ENCODE measurements at places on chromosomes 2 and 18.

DNA sequence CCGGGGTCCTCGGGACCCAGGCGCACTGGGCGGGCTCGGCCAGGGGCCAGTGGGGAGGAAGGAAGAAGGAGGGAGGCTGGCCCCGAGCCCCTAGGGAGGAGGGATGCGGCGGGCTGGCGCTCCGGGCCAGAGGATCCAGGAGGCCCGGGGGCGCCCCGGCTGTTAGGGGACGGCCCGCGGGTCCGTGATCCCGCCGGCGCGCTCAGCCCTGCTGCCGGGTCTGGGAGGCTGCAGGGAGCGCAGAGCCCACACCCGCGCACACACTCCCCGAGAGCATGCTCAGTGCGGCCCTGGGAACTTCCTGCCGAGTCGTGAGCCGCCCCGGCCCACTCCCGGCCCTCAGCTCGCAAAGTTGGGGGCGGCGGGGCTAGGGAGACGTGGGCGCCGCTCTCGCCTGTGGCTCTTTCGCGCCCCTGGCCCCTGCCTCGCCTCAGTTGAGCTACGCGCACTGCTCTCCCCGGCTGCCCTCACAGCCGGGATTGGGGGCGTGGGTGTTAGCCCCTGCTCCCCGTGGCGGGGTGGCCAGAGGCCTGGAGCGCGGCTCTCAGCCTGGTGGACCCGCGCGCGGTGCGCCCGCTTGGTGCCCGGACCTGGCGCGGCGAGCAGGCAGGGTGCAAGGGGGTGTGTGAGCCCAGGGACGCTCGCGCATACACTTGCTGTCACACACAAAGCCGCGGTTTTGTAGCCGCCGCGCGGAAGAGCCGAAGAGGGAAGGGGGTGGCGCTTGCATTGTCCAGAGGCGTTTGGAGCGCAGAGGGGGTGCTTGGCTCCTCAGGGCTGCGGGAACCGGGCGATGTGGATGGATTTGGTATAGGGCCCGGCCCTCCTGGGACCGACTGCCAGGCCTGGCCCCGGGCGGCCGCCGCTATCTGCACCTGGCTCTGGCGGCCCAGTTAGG, 132.9 kb upstream of the MGAT5 start:
- DNase-seq = peak; percentile 63

- DNase-seq = no peak
These were observed 58.4 kb downstream of the LRATD1 start for GRCh38 chr2:14690926-14691325.

DNA sequence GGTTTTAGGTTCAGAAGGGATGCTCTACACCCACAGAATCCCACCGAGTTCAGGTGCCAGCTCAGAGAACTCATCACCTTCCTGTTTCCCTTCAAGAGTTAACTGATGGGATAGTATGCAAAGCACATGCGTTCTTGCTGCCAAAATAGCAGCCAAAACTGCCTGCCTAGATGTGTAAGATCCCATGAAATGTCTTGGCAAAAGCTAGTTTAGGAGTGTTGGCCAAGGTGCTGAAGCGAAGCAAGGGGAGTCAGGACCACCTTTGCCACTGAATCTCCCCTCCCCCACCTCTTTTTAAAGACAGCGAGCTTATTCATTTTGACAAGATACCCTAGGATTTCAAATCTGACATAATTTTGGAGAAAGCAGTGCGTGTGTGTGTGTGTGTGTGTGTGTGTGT, 2.1 kb downstream of the DOCK10 start:
- DNase-seq = no peak

DNA sequence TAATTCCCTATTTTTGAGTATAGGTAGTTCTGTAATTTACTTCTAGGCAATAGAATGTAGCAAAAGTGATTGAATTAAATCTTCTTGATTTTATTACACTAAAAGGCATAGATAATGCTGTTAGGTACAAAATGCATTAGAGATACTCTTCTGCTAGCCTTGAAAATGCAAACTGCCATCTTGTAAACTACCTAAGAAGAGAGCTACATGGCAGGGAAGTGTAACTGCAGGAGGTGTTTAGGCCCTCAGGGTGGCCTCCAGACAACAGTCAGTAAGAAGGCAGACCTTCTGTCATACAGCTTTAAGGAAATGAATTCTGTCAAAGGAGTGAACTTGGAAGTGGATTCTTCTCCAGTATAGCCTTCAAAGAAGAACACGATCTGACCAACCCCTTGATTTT, 1396.8 kb upstream of the SLC39A10 start:
- DNase-seq = no peak

- DNase-seq = no peak
These were observed 10.8 kb downstream of the FOSL2 start for GRCh38 chr2:28403370-28403956.

- DNase-seq = no peak
These were observed 57.4 kb downstream of the CCBE1 start for GRCh38 chr18:59639821-59640220.

GRCh38 chr2:225004597-225004996, 37.7 kb downstream of the DOCK10 start:
- no peak for DNase-seq

GRCh38 chr2:172525601-172526000, 30.3 kb upstream of the PDK1 start:
- no peak for DNase-seq

GRCh38 chr2:66925128-66925527, 472.0 kb upstream of the ETAA1 start:
- no peak for DNase-seq

DNA sequence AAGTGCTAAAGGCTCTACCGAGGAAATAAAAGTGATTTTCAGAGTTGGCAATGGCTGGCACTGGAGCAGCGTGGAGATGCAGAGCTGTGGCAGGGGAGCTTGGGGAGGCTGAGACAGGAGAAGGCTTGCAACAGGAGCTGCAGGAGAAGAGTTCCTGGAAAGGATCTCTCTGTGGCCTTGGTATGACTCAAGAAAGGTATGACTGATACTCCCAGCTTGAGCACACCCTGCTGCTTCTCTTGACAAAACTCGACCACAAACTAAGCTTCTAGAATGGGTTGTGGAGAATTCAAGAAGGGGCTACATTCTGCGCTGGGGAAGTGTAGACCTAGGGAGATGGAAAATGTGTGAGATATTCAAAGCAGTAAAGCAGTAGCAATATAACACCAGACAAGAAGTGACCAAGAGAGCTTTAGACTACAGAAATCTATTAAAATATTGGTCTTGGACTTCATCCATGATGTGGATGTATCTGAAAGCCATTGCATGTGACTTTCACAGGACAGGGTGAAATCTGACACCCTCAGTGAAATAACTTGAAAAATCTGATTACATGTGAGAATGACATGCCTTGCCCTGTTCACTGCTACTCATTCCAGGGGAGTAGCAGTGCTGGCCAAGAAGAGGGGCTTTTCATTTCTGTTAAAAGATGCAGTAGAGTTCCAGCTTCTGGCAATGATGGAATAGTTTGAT, 41.5 kb downstream of the SUCLG1 start:
- no peak for DNase-seq

GRCh38 chr18:71114550-71115210, 825.8 kb downstream of the SOCS6 start:
- no peak for DNase-seq

GRCh38 chr2:18834341-18834740, 245.0 kb upstream of the NT5C1B start:
- no peak for DNase-seq

GRCh38 chr2:101341421-101341820, 32.9 kb upstream of the RNF149 start:
- no peak for DNase-seq

- no peak for DNase-seq
These were observed 4.6 kb downstream of the DSC2 start for GRCh38 chr18:31097666-31098065.

GRCh38 chr2:62195421-62196277, at the start of gene B3GNT2:
B3GNT2 (plus strand) TSS chr2:62196115; CDS start chr2:62222221, 26,106 bp downstream.
- DNase-seq = peak; percentile 82

DNA sequence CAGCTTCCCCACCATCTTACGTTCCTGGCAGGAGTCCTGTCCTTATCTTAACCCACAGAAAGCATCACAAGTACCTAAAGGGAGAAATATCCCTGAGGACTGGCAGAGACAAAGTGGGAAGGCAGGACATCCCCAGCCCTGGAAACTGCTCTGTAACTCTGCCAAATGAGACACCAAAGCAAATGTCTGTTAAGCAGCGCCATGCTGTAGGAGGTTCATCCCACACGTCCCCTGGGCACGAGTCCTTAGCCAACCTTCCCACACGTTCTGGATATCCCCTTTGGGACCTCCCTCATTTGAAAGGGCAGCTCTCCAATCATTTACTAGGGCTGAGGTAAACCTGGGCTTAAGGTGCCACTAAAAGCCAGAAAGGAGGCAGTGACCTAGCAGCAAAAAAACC, 207.2 kb downstream of the ATAD2B start:
- DNase-seq = no peak

- no peak for DNase-seq
These were observed 40.2 kb downstream of the APOB start for GRCh38 chr2:21003572-21004180.

- peak; percentile 38 for DNase-seq
These were observed 149.8 kb downstream of the TANC1 start for GRCh38 chr2:159118115-159118858.

- DNase-seq = no peak
These were observed 116.2 kb upstream of the ST6GAL2 start for GRCh38 chr2:107001964-107002696.

GRCh38 chr18:76741346-76741745, 81.0 kb upstream of the ZNF236 start:
- DNase-seq = no peak

- DNase-seq = no peak
These were observed 46.4 kb downstream of the ACYP2 start for GRCh38 chr2:54161660-54162424.

- DNase-seq = no peak
These were observed 799.6 kb downstream of the KCNJ3 start for GRCh38 chr2:155498106-155498505.

- DNase-seq = no peak
These were observed 33.5 kb downstream of the PNO1 start for GRCh38 chr2:68190991-68191731.

- no peak for DNase-seq
These were observed 1.7 kb downstream of the EMILIN2 start for GRCh38 chr18:2848247-2849246.

- peak; percentile 10 for DNase-seq
These were observed 2750.9 kb downstream of the RPIA start for GRCh38 chr2:91442246-91442905.

GRCh38 chr2:8643250-8643995, 38.4 kb upstream of the ID2 start:
- no peak for DNase-seq

DNA sequence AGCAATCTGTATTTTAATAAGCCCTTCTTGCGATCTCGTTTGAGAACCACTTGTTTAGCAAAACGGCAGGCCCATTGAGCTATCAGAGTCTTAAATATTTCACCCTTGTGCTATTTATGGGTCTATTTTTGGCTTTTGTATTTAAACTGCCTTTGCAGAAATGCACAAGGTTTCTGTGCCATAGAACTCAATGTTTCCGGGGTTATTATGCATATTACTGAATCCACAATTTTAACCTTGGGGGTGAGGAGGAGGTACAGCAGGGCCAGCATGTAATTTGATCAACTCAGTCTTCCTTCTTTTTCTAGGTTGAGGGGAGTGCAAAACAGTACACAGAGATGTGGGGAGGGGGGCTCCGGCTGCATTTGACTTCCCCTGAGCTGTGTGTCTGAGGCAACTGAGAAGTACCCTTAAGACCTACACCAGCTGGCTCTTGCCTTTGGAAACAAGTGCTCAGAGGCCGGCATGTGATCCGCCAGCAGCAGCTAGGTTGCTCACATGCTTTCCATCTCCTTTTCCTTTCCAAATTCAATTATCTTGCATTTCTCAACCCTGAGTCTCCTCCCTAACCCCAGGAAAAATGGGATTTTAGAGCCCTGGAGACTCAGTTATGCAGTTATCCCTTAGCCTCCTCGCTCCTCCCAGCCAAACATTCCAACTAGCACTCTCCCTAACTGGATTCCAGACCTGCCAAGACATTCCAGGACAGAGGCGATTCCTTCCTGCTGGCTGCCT, 103.0 kb downstream of the HNRNPLL start:
- no peak for DNase-seq

DNA sequence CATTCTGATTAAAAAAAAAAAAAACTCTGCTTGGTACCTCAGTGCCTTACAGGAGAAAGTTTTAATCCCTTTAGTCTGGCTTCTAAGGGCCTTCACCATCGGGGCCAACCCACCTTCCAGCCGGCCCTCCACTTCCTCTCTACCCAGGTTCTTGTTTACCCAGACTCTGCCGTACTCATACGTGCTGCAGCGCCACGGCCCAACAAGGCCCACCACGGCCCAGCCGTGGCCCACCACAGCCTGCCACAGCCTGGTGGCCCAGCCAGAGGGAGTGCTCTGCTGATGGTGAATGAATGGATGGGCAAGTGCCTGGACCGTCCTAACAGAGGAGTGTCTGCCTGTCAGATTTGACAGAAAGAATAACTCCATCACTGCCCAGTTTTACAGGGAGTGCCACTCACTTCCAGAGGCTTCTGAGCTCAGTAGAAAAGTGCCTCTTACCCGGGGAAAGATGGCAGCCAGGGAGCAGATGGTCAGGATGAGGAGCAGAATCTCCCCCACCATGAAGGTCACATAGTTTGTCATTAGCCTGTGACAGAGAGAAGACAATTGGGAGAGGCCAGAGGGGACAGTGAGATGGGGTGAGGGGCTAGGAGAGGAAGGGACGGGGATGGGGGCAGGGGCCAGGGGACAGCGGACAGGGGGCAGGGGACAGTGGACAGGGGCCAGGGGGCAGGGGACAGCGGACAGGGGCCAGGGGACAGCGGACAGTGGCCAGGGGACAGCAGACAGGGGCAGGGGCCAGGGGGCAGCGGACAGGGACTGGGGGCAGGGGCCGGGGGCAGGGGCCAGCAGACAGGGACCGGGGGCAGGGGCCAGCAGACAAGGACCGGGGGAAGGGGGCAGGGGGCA, 38.2 kb downstream of the CENPO start:
- DNase-seq = no peak

DNA sequence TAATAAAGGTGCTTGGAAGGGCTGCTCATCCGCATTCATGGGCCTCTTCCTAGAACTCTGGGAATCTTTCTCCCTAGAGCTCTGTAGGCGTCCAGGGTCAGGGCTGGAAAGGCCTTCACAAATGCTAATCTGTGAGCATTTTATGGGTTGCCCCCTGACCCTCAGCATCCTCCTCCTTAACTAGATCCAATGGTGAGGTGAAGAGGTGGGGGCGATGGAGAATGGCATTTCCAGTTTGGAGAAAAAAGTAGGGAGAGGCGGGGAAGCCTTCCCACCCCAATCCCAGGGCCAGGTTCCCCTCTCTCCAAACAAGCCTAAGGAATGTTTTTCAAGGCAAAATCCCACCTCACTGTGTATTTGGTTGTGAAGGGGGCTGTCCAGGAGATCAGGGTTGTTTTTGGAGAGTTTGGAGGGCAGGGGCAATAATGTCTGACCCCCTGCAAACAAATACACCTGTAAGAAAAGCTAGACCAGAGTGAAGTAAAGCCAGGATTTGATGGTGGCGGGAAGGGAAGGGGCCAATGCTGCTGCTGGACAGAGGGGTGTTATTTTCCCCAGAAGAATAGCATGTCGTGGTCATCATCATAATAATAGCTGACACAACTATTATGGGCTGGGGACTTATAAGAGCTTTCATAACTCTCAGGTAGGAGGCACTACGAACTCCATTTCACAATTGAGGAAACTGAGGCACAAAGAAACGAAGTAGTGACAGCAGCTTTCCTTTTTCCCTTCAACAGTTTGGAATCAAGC, 1.4 kb upstream of the MYCN start:
- no peak for DNase-seq

- no peak for DNase-seq
These were observed 326.4 kb upstream of the SPHKAP start for GRCh38 chr2:228507870-228508269.

All from CD4-positive, CD25-positive, alpha-beta regulatory T cell (primary cell).